Dermis blood vessel endothelial cell (primary cell): ENCODE measurements at places on chromosomes 4 and X. TPM values are rescaled to one million over a fixed set of nuclear protein-coding genes. Genes with fewer than 3 reads are reported as not detected.

GRCh38 chrX:15376956-15377355, 7.3 kb downstream of the VEGFD start:
- DNase-seq: no peak

- DNase-seq: no peak
Observed at GRCh38 chr4:87824352-87824751, 8.4 kb upstream of the MEPE start.

GRCh38 chr4:117831060-117831683, 203.1 kb upstream of the NDST3 start:
- no peak for DNase-seq

- DNase-seq: no peak
Observed at GRCh38 chrX:17005712-17006368, 59.4 kb downstream of the REPS2 start.

GRCh38 chrX:65821721-65822496, 154.5 kb downstream of the MSN start:
- DNase-seq: no peak

GRCh38 chrX:109826954-109827708, 94.1 kb upstream of the ACSL4 start:
- DNase-seq: peak; percentile 27

- DNase-seq: no peak
Observed at GRCh38 chrX:16946971-16947562, 609 bp downstream of the REPS2 start.

DNA sequence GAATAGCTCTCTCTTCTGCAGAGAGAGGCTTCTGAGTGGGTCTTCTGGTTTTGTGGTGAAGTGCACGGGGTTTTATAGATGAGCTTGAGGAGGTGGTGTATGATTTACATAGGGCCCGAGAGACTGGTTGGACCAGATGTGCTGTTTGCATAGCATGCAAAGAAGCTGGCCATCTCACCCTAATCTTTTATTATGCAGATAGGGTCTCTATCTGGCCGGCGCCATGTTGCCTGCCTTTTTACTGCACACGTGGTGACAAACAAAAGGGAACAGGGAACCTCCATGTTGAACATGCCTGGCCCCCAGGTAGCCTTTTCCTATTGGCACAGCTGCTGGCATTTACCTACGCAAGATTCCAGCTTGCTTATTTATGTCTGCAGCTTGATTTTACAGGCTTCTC, 473.3 kb upstream of the FAM47C start:
- no peak for DNase-seq

GRCh38 chr4:24624381-24624780, 40.0 kb upstream of the DHX15 start:
- DNase-seq: no peak

DNA sequence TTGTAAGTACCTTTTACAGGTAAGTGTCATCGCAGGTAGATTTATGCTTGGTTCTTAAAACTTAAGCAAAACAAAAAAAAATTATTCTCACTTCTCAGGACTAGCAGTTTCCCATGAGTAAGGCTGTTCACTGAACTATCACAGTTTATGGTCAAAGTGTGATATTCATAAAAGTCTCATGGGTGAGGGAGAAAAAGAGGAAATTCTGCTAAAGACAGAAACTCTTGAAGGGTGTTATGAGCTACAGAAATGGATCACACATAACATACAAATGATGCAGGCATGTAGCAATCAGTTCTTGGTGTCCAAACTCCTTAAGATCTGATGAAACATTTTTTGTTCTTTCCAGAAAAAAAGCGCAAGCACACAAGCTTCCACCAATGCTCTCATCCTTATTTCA, 8.5 kb downstream of the RAB9A start:
- DNase-seq: no peak

- no peak for DNase-seq
Observed at GRCh38 chr4:134634301-134634700, 432.7 kb upstream of the PABPC4L start.

- no peak for DNase-seq
Observed at GRCh38 chrX:103550415-103551051, 31.2 kb upstream of the RAB40A start.

DNA sequence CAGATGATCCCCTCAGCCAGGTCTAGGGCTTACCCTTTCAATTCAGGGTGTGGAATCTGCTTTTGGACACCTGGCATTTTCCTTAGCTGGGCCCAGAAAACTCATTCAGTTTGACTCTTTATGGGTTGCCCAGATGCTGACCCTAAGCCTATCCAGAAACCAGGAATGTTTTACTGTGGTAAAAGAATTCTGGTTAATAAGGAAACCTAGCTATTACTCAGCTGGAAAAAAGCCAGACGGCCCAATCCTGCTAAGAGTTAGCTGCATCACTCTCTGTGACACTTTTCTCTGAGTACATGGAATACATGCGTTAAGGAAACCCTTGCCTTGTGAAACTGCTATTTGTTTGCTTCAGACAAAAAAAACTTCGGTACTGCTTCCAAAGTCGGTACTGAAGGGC, 28.0 kb downstream of the ING2 start:
- no peak for DNase-seq

DNA sequence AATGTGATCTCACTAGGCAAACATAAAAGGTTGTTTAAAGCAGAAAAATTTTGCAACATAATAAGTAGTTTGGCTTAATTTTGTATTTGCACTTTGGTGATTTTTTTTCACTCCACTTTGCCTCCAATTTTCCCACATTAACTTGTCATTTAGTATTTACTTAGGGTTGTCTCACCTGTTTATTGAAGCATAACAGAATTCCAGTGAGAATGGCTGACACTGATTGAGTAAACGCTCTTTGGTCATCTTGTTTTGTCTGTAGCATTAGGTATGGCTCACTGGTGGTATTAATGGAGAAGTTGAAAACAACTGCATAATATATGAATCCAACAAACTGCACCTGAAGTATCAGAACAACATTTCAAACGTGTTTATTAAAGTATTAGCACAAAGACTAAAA, 799.5 kb upstream of the ADGRL3 start:
- DNase-seq: no peak

GRCh38 chr4:55989766-55990165, 41.0 kb downstream of the CEP135 start:
- DNase-seq: no peak

DNA sequence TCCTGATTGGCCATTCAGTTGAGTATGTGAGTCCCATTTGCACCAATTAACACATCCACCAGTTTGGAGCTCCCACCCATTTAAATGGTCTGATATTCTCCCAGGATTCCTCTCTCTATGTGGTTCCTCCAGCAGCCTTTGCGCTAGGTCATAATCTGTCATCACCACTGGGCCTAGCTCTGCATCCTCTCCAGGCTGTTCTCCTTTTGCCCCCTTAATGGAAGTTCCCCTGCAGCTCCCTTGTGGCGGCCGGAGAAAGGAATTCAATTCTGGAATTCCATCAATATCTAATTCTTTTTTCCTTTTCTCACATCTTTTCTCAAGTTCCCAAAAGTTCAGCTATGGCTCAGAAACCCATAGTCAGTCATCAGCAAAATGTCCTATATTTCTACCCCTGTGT, 2184.4 kb upstream of the AGA start:
- DNase-seq: no peak

DNA sequence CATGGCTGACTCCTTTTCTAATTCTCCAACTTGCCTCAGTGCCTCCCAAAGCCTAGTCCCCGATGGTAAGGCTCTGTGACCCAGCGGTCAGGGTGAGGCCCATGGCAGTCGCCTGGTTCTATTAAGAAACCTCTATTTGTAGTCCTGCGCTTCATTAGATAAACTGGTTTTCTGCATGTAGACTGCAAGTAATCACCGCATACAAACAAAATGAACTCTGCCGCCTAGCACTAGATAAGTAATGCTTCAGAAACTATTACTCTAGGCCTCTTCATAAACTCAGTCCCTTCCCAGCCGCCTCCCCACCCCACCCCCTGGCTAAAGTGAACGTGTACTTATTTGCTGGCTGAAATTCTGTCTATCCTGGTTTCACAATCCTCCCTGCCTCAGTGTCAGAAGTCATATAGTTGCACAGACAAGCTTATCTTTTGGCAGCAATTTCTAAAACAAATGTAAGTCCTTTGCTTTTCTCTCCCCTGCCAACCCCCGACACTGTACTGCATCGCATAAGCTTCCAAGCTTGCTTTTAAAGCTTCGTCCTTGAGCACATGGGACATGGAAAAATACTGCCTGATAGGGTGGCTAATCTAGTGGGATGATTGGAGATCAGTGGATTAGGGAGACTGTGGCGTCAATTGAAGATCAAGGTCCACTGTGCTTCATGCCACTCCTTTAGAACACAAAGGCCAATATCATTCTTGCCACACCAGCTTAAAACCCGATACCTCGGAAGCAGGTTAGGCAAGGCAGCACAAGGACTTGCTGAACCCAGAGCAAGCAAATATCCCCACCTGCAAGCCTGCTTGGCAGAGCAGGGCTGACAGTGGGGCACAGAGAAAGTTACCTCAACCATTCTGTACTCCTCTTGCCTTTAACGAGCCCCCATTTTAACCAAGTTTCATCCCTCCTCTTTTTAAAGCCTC, 125.8 kb downstream of the IRF2 start:
- no peak for DNase-seq

DNA sequence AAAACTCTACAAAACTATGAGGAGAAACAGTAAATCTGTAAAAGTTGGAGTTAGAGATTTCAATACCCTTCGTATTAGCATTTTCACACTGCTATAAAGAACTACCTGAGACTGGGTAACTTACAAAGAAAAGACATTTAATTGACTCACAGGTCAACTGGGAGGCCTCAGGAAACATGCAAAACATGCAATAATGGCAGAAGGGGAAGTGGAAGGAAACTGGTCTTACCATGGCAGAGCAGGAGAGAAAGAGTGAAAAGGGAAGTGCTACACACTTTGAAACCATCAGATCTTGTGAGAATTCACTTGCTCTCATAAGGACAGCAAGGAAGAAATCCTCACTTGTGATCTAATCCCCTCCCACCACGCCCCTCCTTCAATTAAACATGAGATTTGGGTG, 949.9 kb downstream of the TECRL start:
- DNase-seq: no peak

- no peak for DNase-seq
Observed at GRCh38 chrX:3094261-3094660, 53.0 kb downstream of the ARSF start.

DNA sequence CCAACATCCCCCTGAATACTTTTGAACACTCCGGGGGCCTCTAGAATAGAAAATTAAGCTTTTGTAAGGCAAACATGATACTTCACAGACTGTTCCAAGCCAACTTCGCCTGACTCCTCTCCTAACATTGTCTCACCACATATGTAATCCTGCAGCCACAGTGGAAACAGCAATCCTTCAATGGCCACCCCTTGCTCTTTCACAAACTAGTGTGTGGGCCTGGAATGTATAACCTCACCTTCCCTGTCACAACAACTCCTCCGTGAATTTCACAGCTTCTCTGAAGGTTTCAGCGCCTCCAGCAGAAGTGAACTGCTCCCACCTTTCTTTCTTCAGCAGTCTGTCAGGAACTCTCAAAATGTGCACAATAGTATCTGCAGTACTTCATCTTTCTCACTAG, 185.1 kb downstream of the ADGRL3 start:
- DNase-seq: no peak

- DNase-seq: peak; percentile 98
Observed at GRCh38 chr4:145545538-145546174, 64.0 kb downstream of the SMAD1 start.

DNA sequence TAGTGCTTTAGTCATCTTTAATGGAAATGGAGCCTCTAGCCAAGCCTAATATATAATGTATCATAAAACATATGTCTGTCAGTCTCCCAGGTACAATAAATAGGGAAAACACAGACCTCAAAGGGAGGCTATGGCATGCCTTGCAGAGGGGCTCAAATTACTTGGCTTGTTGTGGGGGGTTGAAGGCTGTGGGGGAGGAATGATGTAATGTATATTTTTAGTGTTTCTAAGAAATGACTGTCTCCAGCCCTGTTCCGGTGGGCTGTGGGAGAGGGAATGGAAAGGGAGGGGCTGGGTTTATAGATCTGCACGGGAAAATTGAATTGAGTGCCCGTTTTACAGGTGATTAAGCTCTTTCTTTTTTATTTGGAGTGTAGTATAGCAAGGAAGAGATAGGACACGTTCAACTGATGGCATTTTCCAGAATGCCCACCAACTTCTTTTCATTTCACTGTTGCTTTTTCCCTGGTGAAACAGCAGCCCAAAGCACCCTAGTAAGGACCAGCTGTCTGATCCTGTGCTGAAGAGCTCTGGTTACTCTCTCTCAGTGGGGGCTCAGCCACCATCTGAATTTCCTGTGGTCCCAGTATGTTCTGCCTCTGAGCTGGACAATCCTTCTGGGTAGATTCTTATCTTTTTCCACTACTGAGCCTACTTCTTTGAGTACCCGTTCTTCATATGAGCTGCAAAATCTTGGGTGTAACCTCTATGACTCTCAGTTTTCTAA, 220.7 kb upstream of the CASK start:
- no peak for DNase-seq

DNA sequence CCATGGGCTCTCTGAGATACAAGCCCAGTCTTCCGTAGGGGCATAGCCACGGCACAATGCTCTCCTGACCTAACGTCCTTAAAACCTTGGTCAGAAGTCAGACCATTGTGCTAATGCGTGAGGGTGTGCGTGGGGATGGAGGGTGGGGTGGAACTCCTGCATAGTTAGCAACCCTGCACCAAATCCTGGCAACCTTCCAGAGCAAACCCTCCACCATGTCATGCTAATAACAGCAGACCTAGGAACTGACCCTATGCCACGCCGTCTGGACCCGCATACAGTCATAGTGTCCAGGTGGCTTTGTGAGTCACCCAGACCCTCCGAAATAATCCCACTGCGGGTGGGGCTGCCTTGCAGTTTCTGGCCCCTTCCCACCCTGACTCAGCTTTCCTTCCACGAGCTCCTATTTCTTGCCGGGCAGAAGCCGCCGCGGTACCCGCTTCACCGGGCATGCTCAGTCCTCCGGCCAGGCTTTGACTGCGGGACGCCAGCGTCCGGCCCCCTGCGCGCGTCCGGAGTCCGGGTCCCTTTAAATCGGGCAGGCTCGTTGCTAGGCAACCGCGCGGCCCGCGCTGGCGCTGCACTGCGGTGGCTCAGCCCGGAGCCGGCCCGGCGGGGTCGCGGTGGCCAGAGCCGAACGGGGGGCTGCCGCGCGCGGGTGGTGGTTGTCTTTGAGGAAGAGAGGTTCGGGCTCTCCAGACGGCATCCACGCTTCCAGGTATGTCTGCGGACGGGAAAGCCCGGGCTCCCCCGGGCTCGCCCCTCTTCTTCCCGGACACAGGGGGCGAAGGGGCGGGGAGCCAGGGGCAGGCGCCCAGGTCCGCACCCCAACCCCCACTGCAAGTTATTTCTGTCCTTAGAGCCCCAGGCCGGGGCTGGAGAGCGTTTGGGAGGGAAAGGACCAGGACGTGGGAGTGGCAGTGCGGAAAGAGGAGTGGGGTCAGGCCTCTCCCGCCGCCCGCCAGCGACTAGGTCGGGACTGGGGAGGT, at the start of gene CCDC160:
Gene CCDC160 (plus strand): TSS at position 557 of the 989 bp plus-strand sequence. CDS start 7,619 bp downstream, outside the sequence.
- DNase-seq: peak; percentile 28

- DNase-seq: no peak
Observed at GRCh38 chr4:52716364-52717151, 34.7 kb downstream of the ERVMER34-1 start.

Gene UPF3B
- 1.9 and 4.0 TPM in 2 replicates for total RNA-seq

Gene AKAP14
- total RNA-seq: not detected in 2 replicates

Gene FREM3
- 0.42 and 0.51 TPM in 2 replicates for total RNA-seq

Gene S100P
- not detected in 2 replicates for total RNA-seq

Gene TMPRSS11A
- total RNA-seq: under 0.01 TPM in 1 of 2 replicates, not detected in the other

Gene STOX2
- total RNA-seq: 17.7 and 19.2 TPM in 2 replicates

Gene SPANXN3
- not detected in 2 replicates for total RNA-seq

Gene RNF128
- 0.09 and 0.17 TPM in 2 replicates for total RNA-seq

Gene HELT
- total RNA-seq: not detected in 2 replicates

Gene IRAK1
- total RNA-seq: 53.8 and 81.9 TPM in 2 replicates

Gene RENBP
- 12.1 and 27.4 TPM in 2 replicates for total RNA-seq

Gene DMP1
- total RNA-seq: not detected in 2 replicates
